Nucleus accumbens (tissue), 56 donors: ENCODE measurements at places on chromosomes 2 and 18.

DNA sequence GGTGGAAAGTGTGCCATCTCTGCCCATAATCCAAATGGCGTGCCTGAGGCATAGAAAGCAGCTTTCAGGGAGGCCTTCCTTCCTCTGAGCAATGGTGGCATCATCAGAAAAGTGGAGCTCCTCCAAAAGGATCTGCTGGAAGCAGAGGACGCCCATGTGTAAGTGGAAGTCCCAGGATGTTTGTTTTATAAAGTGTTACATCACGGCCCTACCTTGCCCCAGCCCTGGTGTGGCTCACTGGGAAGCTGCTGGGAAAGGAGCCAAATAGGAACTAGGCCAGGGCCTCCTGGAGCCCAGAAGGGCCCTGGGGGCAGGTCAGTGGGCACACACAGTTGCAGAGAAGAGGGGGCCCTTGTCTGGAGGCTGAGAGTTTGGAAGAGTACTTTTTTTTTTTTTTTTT lies 4.2 kb upstream of the ODC1 start:
- no peak for DNase-seq

GRCh38 chr18:49162226-49162864 lies 211.6 kb upstream of the SMAD7 start:
- DNase-seq = no peak

DNA sequence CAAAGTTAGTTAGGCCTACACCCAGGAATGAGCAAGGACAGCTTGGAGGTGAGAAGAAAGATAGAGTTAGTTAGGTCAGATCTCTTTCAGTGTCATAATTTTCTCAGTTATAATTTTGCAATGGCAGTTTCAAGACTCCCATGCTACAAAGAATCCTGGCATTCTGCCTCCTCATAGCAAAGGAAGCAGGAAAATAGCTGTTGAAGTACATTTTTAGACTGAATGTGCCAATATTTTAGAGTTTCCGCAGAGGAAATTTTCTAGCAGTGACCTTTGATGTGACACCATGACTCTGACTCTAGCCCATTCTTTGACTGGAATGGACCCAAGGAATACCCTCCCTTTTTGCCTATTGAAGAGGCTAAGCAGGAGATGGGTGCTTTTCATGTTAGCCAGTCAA lies 371.7 kb downstream of the PIK3C3 start:
- no peak for DNase-seq

- peak; percentile 15 for DNase-seq
Measured at GRCh38 chr18:74623047-74623816, 25.6 kb downstream of the ZNF407 start.

DNA sequence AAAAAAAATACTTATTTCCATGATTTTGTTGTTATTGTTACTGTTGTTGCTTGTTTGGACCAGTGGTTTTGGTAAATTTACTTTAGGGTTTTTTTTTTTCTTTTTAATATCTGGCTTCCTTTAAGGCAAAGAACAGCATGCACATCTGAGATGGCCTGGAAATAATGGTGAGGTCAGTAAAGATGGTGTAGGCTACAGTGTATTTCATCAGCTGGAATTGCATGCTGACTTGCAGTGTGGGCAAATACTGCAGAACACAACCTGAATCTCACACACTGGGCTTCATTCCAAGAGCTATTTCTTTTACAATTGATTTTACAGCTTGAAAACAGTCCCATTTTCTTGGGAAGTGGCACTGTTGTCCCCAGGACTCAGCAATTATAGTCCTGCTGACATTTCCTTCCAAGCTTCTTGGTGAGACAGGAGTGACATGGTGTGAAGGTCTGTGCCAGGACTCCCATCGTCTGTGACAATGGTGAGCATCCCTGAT lies 376.1 kb upstream of the SOX11 start:
- DNase-seq = no peak
